Neural crest cell (in vitro differentiated cells): ENCODE measurements at places on chromosomes 16 and 17. TPM values are rescaled to one million over a fixed set of nuclear protein-coding genes. Genes with fewer than 3 reads are reported as not detected.

Gene C16orf86
- 1.7 and 2.0 TPM in 2 replicates for total RNA-seq

Gene UNKL
- total RNA-seq: 18.6 and 26.2 TPM in 2 replicates

Gene CLEC19A
- total RNA-seq: not detected in 2 replicates

Gene GRB7
- not detected in 2 replicates for total RNA-seq

Gene PAFAH1B1
- 130 and 136 TPM in 2 replicates for total RNA-seq

Gene MEIOB
- total RNA-seq: not detected in 2 replicates

Gene TVP23A
- total RNA-seq: 6.9 and 7.7 TPM in 2 replicates

Gene PPM1E
- 15.2 and 15.5 TPM in 2 replicates for total RNA-seq

Gene MRPL38
- total RNA-seq: 111 and 115 TPM in 2 replicates

Gene CTRB2
- not detected in 2 replicates for total RNA-seq

Gene WWOX
- 30.5 and 33.6 TPM in 2 replicates for total RNA-seq

Gene C1QTNF8
- 0.19 and 0.30 TPM in 2 replicates for total RNA-seq

Gene KCNJ12
- total RNA-seq: 6.1 and 6.6 TPM in 2 replicates

Gene RNF157
- total RNA-seq: 50.4 and 54.0 TPM in 2 replicates

Gene APRT
- 114 and 116 TPM in 2 replicates for total RNA-seq

Gene KRTAP3-2
- total RNA-seq: not detected in 2 replicates

Gene SIAH1
- 31.1 and 33.2 TPM in 2 replicates for total RNA-seq

Gene NTHL1
- total RNA-seq: 50.7 and 51.9 TPM in 2 replicates

Gene MMP28
- total RNA-seq: 0.68 and 0.71 TPM in 2 replicates
